ENCODE measurements at places on chromosomes 2 and 18. TPM values are rescaled to one million over a fixed set of nuclear protein-coding genes. Genes with fewer than 3 reads are reported as not detected.
A peak's percentile ranks its signal among the peaks of the same experiment; 100 is the strongest.

GRCh38 chr2:45241061-45241561 lies 231.9 kb upstream of the SIX2 start:
- H3K36me3 ChIP-seq: no peaks in the 10 kb centered on the region
- H3K27ac ChIP-seq: no peak overlapping the region
- peaks cover 5% of the 10 kb centered on the region for H3K4me1 ChIP-seq
- no peak overlapping the region for H3K4me3 ChIP-seq

- peaks cover 5% of the 10 kb centered on the region for H3K36me3 ChIP-seq
- H3K4me1 ChIP-seq: peaks cover 12% of the 10 kb centered on the region
- no peak overlapping the region for H3K27ac ChIP-seq
- no peaks in the 10 kb centered on the region for H3K27me3 ChIP-seq
- no peak overlapping the region for H3K4me3 ChIP-seq
- no peak for DNase-seq
Observed at GRCh38 chr2:165952085-165952484, 1.5 kb downstream of the TTC21B start.

- H3K36me3 ChIP-seq: no peaks in the 10 kb centered on the region
- no peaks in the 10 kb centered on the region for H3K4me1 ChIP-seq
- no peak overlapping the region for H3K27ac ChIP-seq
- no peak overlapping the region for H3K4me3 ChIP-seq
Observed at GRCh38 chr2:133753665-133754064, 185.4 kb upstream of the NCKAP5 start.

GRCh38 chr2:64492272-64492671 lies 31.9 kb upstream of the AFTPH start:
- peaks cover 23% of the 10 kb centered on the region for H3K27me3 ChIP-seq
- no peak overlapping the region for H3K27ac ChIP-seq
- H3K4me1 ChIP-seq: peaks cover 24% of the 10 kb centered on the region
- DNase-seq: no peak

DNA sequence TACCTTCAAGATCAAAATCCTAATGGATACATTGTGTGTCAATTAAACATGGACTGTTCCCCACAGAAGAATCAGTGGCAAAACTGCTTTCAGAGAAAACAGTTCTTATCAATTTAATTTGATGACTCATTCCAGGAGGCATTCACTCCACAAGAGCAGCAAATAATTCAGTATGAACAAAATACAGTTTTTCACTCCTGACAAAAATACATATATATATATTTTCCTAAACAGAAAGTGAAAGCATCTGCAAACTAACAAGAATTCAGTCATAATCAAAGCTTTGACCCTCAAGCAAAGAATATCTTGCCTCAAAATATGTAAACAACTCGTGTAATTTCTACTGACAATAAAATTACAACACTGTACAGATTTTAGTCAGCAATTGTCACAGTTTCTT lies 685.1 kb upstream of the SLC8A1 start:
- H3K4me3 ChIP-seq: no peak overlapping the region
- H3K27me3 ChIP-seq: no peaks in the 10 kb centered on the region
- DNase-seq: no peak
- H3K36me3 ChIP-seq: no peaks in the 10 kb centered on the region
- H3K4me1 ChIP-seq: no peaks in the 10 kb centered on the region
- no peak overlapping the region for H3K27ac ChIP-seq

GRCh38 chr18:21799721-21800120 lies 59.1 kb downstream of the MIB1 start:
- no peak for DNase-seq
- H3K36me3 ChIP-seq: peaks cover 52% of the 10 kb centered on the region
- H3K4me3 ChIP-seq: no peak overlapping the region

- no peak for DNase-seq
- H3K27me3 ChIP-seq: no peaks in the 10 kb centered on the region
- H3K27ac ChIP-seq: no peak overlapping the region
- H3K4me1 ChIP-seq: peaks cover 21% of the 10 kb centered on the region
Observed at GRCh38 chr2:200369886-200370285, 63.4 kb downstream of the SPATS2L start.

DNA sequence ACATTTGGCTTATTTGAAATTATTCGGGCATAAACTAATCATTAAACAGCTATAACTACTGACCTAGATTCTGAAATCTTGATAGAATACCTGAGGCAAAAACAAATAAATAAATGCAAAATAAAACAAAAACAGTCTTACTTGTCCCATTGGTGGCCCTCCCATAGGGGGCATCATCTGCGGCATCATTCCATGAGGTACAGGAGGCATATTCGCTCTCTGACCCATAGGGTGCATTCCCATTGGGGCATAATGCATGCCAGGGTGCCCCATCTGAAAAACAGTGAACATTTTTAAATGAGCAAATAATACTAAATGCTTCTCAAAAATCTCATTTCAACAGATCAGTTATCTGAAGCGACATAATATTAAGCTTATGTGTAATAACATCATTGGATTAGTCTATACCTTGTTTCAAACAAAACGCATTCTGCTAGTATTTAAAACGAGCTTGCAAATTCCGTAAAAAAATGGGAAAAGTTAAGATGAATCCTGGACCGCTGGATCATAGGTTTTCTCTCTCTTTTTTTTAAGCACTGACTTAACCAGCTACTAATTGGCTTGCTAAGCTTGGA lies 1.3 kb downstream of the PRPF40A start:
- H3K4me3 ChIP-seq: peak overlapping the region; percentile 92
- peak overlapping the region; percentile 92 for H3K27ac ChIP-seq
- peaks cover 60% of the 10 kb centered on the region for H3K4me1 ChIP-seq
- peak; percentile 33 for DNase-seq

DNA sequence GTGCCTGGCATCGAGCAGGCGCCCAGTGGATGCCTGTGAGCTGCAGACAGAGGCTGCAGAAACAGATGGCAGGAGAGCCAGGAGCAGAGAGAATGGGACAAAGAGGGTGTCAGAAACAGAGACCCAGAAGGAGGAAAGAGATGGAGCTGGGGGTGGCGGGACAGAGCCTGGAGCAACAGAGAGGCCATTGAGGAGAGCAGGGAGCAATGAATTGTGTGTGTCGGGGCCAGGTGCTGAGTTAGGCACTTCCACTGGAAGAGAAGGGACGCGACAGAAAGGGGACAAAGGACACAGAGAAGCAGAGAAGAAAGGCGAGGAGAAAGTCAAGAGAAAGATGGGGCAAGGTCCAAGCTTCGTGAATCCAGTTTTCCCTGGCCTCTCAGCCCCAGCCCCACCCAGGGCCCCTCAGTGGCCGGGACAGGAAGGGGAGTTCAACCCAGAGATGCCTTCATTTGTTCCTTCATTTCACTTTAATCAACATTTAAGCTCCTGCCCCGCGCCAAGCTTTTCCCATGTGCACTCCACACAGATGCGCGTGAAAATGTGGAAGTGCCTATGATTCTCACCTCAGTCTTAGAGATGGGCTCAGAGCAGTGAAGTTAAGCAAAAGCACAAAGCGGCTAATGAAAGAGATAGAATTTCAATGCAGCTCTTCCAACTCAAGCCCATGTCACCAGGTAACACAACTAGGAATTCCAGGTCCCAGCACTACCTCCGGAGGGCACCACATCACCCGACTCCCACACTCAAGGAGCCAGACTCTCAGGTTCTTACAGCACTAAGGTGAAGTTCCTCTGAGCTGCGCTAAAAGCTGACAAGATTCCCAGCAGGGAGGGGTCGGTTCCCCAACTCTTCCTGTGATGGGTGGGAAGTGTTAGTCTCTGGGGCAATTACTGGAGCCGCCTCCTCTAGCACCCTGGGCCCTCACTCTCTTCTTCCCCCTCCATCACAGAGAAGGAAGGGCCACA lies 55.1 kb downstream of the TNS1 start:
- H3K27ac ChIP-seq: no peak overlapping the region
- no peak overlapping the region for H3K4me3 ChIP-seq
- peaks cover 8% of the 10 kb centered on the region for H3K4me1 ChIP-seq
- H3K27me3 ChIP-seq: peaks cover 26% of the 10 kb centered on the region
- DNase-seq: no peak
- H3K36me3 ChIP-seq: no peaks in the 10 kb centered on the region

GRCh38 chr18:2926528-2926927 lies 79.7 kb downstream of the EMILIN2 start:
- H3K4me1 ChIP-seq: no peaks in the 10 kb centered on the region
- H3K27ac ChIP-seq: no peak overlapping the region
- peaks cover 87% of the 10 kb centered on the region for H3K36me3 ChIP-seq
- H3K4me3 ChIP-seq: no peak overlapping the region
- no peak for DNase-seq

Gene RAB6D
- 0.18 TPM for total RNA-seq

Gene UGT1A4
- not detected for total RNA-seq

Gene SIX2
- not detected for total RNA-seq

Gene CHRND
- total RNA-seq: not detected

Gene SCRN3
- total RNA-seq: 18.4 TPM

Gene KIF5C
- 21.7 TPM for total RNA-seq

Gene SP9
- total RNA-seq: not detected

All from activated CD4-positive, alpha-beta memory T cell treated with anti-CD3 and anti-CD28 coated beads, Interleukin-2, amount 10 ng/mL, durations not matched to agents 7 days and 5 days (primary cell).